Activated naive CD4-positive, alpha-beta T cell treated with anti-CD3 and anti-CD28 coated beads, Interleukin-2, amount 10 ng/mL, durations not matched to agents 7 days and 5 days (primary cell): ENCODE measurements at places on chromosomes 5 and 9.

GRCh38 chr5:123448017-123448617 is 24.9 kb upstream of the CEP120 start:
- no peak for DNase-seq

- DNase-seq, result no peak
These were observed 16.8 kb downstream of the TLR4 start for GRCh38 chr9:117720987-117721386.

GRCh38 chr9:133088146-133088750 is 26.5 kb downstream of the CEL start:
- DNase-seq, result no peak

GRCh38 chr5:122674385-122674784 is 100.5 kb upstream of the SNX2 start:
- DNase-seq, result no peak

GRCh38 chr9:116008278-116008677 is 145.3 kb upstream of the PAPPA start:
- no peak for DNase-seq

GRCh38 chr9:70406434-70406862 is 8.0 kb downstream of the KLF9 start:
- DNase-seq, result peak; percentile 32

- no peak for DNase-seq
These were observed 19.3 kb upstream of the TOR2A start for GRCh38 chr9:127754099-127755060.

DNA sequence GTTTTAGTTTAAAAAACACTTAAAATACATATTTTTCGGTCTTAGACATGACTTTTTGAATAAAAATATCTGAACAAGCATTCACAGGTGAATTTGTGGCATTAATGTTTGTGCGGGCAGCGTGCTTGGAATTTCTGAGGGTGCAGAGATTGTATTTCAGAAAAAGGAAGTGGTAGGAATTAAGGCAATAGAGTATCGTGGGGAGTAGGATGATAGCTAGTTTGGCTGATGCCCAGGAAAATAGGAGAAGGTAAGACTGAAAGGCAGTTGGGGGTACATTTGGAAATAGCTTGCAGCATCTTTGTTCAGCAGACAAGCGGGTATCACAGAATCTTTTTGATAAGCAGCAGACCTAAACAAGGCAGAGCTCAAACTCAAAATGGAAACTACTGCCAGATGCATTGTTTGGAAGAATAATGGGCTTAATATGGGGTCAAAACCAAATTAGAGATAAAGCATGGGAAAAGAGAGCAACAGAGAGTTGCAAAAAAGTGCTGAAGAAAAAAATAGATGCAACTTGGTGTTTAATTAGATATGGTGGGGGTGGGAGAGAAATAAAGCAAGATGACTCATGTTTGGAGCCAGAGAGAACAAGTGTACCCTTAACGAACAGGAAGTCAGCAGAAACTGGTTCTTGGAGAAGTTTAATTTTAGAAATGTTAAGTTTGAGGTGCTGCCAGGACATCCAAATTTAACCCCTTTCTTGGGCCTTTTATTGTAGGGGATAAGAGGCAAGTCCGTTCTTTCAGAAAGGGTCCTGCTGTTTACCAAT is 85.7 kb upstream of the ARRDC3 start:
- DNase-seq, result no peak

DNA sequence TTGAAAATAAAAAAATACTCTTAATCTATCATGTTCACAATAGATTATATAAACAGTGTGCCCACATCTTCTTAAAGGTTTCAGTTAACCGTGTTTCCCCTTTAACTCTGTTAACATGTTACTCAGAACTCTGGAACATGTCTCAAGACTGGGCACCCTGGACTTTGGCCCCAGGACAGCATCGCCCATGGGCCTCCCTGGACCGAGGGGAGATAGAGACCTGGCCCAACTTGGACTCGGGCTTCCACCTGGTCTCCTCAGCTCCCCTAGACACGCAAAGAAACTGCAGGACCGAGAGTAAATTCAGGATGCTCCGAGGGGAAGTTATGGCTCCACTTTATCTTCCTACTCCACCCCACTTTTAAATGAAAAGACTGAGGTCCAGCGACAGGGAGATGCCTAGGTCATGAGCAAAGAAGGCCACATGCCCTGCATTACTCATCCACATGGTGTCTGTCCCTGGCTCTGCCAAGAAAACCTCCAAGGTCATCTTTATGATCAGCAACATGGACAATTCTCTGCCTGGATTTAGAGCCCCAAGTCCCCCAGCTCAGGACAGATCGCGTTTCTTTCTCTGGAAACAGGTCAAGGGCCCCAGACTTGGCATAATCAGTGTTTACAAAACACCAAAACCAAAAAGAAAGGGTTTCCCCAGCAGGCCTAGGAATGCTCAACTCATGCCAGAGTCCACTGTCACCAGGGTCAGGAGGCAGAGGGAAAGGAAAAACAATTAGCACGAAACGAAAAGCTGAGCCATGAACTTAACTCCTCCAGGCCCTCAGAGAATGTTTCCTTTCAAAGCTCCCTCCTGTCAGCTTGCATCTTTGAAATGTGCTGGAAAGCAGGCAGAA is 17.4 kb downstream of the GPX3 start:
- no peak for DNase-seq

DNA sequence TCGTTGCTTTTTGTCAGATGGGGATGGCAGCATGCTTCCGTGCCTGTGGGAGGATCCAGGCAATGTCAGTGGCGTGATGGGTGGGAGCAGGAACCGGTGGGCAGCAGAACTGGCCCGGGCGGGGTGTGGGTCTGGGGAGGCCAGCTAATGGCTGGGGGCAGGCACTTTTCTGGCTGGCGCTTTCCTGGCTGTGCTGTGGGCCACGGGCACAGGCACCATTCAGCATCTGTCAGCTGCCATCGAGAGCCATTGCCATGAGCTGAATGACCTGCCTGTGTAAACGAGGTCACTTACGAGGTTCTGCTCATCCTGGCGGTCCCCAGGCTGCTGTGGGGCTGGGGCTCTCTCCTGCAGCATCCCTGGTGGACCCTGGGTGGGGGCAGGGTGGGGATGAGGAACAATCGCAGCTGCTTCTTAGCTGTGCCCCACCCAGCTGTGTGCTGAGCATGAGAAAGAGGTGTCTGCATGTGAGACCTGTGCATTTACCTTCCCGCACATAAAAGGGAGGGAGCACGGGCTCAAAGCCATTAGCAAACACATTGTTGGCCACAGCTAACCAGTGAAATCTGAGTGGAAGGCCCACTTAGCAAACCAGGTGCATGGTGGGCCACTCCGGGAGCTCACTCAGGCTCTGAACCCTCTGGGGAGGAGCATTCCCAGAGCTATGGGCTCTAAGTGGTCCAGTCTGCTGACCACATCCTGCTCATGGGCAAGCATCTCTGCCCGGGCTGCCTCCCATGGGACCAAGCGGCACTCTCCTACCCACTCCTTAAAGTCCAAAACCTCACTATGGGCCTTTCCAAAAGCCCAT is 41.3 kb upstream of the OLFM1 start:
- DNase-seq, result no peak

- no peak for DNase-seq
These were observed 9.0 kb downstream of the FCN2 start for GRCh38 chr9:134889386-134890154.
